RCC 7860 (cell line): ENCODE measurements at places on chromosomes 5 and 9.

GRCh38 chr5:124941051-124942049 is 194.9 kb upstream of the ZNF608 start:
- no peak for DNase-seq

GRCh38 chr9:76610011-76610352 is 151.0 kb downstream of the GCNT1 start:
- DNase-seq = no peak

- no peak for DNase-seq
Measured at GRCh38 chr9:121658591-121658990, 7.2 kb downstream of the DAB2IP start.

DNA sequence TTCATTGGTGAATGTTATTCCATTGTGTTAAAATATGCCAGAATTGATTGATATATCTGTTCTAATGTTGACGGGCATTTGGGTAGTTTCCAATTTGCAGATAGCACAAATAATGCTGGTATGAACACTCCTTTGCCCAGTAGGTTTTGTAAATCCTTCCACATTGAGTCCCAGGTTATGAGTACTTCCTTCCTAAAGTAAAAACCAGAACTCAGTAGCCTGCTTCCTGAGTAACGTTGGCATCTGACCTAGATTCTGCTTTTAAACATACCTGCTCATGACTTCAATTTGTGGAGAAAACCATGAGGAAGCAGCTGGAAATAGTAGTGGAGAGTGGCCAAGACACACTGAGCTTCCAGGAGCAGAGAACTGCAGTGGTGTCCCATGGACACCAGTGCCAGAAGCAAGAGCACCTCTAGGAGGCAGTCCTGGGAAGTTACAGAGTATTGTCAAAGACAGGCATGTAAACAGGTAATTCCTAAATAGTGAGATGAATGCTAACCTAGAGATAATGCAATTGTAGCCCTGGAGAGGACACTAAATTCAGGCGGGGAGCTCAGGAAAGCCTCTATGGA is 24.3 kb upstream of the RASGRF2 start:
- no peak for DNase-seq

- no peak for DNase-seq
Measured at GRCh38 chr5:50406877-50407276, 34.2 kb downstream of the EMB start.

DNA sequence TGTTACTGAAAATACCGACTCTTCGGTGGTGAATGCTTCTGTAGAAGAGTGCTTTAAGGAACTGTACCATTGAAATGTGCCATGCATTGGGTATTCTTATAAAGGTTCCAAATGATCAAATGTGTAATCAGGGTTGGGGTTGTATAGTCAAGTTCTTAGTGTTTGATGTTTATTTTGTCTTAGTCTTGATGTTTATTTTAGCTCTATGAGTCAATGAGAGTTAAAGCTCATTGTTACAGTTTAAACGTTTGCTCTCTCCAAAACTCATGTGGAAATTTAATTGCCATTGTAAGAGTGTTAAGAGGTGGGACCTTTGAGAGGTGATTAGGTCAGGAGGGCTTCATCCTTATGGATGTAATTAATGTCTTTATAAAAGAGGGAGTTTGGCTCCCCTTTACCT is 153.0 kb downstream of the FER start:
- no peak for DNase-seq

DNA sequence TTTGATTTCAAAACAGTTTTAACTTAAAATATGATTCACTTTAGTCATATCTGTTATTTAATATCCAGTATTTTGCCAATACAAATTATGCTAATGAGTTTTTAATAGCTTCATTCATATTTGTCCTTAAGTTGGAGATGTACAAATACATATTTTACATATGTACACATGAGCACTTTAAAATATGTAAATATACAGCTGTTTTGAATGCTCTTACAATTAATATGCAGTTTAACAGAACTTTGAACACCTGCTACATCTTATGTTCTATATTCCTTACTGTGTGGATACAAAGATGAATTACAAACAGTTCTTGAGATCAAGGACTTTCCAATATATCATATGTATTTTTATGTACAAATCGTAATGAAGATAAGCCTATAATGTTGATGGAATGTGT is 74.0 kb downstream of the CHSY3 start:
- DNase-seq = no peak

DNA sequence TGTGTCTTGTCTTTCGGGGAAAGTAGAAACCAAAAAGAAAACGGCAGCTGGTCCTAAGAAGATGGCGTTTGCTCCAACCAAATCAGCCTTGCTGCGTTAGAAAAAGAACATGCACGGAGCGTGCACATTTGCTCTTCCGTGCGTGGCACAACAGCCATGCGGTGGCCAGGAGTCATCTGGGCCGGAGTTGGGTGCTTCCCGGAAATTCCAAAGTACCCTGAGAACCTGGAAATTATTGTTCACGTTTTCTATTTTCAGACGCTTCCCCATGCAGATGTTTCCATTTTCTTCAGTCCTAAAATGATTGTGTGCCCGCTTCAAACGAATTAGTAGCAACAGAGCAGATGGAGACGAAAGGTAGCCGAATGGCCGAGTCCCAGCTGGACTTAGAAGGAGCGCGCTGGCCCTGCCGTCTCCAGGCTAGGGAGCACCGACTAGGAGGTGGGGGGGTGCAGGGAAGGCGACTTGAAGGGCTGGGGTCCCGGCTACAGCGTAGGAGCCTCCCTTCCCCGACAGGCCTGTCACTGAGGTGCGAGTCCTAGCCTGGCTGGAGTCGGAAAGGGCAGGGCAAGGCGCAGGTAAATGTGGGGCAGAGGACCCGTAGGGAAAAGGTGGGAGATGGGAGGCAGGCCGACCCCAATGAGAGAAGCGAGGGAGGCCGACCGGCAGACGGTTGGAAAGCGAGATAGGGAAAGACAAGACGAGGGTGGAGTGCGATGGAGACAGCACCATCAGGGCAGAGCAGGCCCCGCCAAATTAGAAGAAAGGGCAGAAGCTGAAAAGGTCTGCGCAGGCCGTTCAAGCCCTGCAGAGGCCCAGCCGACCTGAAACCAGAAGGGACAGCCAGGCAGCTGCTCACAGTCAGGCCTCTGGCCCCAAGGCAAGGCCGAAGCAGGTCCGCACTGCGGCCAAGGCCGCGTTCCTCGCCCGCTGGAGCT is 1.4 kb downstream of the BARX1 start:
- no peak for DNase-seq

- DNase-seq = no peak
Measured at GRCh38 chr9:126722922-126723806, 81.7 kb upstream of the ZBTB43 start.
